ENCODE measurements at places on chromosomes 5 and 9.

GRCh38 chr9:97954550-97954989 is 16.6 kb upstream of the HEMGN start:
- peak; percentile 59 for DNase-seq

- DNase-seq, result no peak
Observed at GRCh38 chr5:77912721-77913120, 136.6 kb upstream of the TBCA start.

GRCh38 chr5:132591145-132591544 is 34.4 kb downstream of the RAD50 start:
- DNase-seq, result no peak

GRCh38 chr5:121533814-121534213 is 317.9 kb upstream of the FTMT start:
- DNase-seq, result no peak

GRCh38 chr5:63247651-63248050 is 669.0 kb downstream of the LRRC70 start:
- no peak for DNase-seq

DNA sequence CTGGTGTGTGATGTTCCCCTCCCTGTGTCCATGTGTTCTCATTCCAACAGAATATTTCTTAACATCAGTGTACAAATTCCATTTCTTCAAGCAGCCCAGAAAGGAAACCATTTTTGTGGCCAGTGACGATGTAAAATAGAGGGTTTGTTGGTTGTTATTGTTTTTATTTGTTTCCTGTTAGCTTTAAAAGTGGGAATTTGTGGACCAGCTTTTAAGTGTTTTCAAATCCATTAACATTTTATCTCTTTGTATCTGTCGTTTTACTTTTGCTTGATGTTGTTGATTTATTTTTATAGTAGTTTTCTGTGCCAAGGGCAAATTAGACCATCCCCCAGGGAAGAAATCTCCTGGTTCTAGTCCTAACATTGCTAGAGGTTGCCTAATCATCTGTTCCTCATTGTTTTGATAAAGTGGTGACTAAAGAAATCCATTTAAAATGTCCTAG is 100.0 kb downstream of the GDNF start:
- no peak for DNase-seq

GRCh38 chr9:16058131-16058549 is 505.3 kb downstream of the CCDC171 start:
- peak; percentile 0 for DNase-seq

- DNase-seq, result no peak
Observed at GRCh38 chr5:151720215-151720614, 33.5 kb upstream of the SPARC start.

GRCh38 chr9:133874060-133874657 is 118.0 kb downstream of the VAV2 start:
- no peak for DNase-seq

DNA sequence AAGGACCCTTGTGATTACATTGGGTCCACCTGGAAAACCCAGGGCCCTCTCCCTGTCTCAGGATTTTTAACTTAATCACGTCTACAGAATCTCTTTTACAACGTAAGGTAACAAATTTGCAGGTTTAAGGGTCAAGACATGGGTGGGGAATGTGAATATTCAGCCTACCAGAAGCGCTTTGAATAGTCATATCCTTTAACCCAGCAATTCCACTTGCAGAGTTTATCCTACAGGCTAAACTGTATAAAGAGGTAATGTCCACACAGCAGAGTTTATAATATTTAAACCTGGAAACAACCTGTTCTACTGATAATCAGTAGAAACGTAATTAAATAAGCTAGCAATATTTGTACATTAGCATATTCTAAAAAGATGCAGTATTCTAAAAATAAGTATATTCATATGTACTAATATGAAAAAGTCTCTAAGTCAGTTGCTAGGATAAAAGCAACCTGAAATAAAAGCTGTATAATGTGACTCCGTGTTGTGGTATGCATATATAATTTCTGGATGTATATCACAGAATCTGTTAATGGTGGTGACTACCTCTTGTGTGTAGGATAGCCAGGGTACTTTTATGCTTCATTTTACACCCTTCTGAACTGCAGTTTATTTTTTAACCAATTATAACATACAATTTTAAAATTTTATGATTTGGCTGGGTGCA is 14.1 kb upstream of the NIPAL4 start:
- DNase-seq, result no peak

- DNase-seq, result no peak
Observed at GRCh38 chr9:115305543-115305942, 187.6 kb upstream of the TNC start.

DNA sequence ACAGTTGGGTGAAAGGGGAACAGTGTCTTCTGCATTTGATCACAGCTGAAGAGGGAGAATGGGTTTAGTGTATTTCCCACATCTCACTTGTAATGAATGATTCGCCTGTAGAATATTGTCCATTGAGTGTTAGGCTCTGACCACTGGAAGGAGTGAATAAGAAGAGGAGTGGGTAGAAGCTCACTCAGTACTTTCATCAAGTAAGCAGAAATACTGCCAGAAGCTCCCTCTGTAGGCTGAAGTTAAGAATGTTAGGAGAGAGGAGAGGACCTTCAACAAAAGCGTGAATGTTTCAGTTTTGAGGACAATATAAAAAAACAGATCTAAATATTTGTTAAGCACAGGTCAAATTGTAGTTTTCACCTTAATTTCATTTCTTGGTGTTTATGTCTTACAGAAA is 27.5 kb downstream of the FSD1L start:
- DNase-seq, result no peak

DNA sequence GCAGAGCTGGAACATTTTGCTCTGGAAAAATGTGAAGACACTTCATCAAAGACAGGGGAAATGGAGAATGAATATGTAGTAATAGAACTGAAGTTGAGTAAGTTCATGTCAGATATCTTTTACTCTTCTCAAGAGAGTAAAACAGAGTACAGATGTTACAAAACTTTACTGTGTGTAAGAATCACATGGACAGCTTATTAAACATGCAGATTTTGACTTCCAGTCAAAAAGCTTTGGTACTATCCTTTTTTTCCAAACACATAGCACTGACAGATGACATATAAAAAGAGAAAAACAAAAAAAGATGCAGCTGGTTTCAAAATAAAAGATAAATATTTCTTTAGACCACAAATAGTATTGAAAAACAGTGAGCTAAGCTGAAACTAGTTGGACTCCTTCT is 115.4 kb downstream of the FBN2 start:
- no peak for DNase-seq

- no peak for DNase-seq
Observed at GRCh38 chr5:126027149-126027548, 396.1 kb upstream of the GRAMD2B start.

DNA sequence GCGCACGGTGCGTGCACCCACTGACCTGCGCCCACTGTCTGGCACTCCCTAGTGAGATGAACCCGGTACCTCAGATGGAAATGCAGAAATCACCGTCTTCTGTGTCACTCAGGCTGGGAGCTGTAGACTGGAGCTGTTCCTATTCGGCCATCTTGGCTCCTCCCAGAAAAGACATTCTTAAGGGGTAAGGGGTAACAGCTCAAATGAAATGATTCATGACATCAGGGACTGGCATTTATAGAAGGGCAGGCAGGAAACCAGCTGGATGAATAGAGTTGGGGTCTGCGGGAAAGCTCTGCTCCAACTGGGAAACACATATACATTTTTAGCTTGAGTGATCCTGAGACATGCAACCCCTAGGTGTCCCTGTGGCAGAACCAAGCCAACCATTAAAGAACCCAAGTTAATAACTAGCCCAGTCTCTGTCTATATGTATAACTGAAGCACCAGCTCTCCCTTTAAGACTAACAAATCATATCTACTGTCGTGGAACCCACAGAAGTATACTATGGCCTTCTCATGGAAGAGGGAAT is 119.3 kb downstream of the LMNB1 start:
- DNase-seq, result no peak

- no peak for DNase-seq
Observed at GRCh38 chr5:7597059-7597642, 201.2 kb downstream of the ADCY2 start.

DNA sequence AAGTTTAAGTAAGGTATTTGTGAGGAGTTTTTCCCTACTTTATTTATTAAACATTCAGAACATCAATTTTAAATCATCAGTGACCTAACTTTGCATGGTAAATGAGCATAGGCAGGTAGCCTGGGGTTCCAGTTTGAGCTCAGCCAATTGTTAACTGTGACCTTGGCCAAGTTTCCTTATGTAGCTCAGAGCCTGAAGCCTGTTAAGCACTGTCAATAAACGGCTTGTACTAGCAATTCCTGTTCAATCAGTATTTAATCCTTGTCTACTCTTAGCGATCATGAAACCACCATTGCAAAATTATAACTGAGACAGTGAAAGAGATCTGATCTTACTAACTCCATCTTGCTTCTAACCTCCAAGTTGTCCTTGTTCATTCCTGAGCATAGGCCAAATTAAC is 4.7 kb upstream of the SOWAHA start:
- no peak for DNase-seq

- no peak for DNase-seq
Observed at GRCh38 chr9:90455316-90455715, 187.3 kb downstream of the DIRAS2 start.

DNA sequence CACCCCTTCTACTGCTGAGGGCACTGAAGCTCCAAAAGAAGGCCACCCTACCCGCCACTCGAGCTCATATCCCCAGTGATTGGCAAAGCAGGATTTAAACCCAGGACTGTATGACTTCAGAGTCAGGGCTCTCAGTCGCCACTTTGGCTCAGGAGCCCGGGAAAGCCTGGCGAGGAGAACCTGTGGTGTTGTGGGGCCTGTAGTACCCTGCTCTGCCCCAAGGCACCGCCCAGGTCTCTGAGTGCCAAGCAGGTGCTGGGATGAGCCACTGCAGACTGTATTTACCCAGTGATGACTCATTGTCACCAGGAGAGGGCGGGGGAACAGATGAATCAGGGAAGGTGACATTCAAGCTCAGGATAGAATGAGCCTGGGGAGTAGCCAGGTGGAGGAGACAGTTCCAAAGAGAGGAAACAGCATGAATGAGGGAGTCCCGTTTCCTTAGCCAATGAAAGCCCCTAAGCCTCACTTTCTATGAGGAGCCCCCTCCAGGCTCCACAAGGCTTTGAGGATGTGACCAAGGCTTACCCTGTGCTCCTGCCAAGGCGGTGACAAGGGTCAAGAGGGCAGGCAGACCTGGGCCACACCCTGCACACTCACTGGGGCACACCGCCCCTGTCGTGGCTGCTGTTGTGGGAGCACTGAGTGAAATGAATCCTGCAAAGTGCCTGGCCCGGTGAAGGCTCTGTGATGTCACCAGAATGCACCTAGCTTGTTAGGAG is 17.8 kb upstream of the DPM2 start:
- DNase-seq, result peak; percentile 86

DNA sequence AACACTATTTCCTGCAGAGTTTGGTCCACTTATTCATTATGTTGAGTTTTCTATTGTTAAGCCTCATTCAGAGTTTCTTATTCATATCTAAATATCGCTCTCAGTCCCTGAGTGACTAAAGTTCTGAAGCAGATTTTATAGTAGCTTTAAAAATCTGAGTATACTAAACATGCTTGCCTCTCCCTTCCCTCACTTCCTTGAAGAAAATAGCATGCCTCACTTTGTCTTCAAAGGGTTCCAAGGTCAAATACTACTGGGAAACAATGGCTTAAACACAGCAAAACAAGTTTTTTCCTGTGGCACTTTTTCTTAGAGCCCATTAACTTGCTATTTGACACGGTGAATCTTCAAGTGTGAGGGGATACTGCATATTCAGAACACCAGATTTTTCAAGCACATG is 41.1 kb upstream of the DAB2 start:
- DNase-seq, result no peak

Measured in activated CD4-positive, alpha-beta T cell treated with anti-CD3 and anti-CD28 coated beads, Interleukin-2, amount 50 U/mL, for 16 hours (primary cell).